ENCODE measurements at places on chromosomes 3 and 15. TPM values are rescaled to one million over a fixed set of nuclear protein-coding genes. Genes with fewer than 3 reads are reported as not detected.
A peak's percentile ranks its signal among the peaks of the same experiment; 100 is the strongest.

NPRL2 gene
- 22.7 TPM for total RNA-seq

FBXO40 gene
- total RNA-seq: not detected

CA12 gene
- total RNA-seq: 1.8 TPM

WDR53 gene
- total RNA-seq: 6.1 TPM

DNA sequence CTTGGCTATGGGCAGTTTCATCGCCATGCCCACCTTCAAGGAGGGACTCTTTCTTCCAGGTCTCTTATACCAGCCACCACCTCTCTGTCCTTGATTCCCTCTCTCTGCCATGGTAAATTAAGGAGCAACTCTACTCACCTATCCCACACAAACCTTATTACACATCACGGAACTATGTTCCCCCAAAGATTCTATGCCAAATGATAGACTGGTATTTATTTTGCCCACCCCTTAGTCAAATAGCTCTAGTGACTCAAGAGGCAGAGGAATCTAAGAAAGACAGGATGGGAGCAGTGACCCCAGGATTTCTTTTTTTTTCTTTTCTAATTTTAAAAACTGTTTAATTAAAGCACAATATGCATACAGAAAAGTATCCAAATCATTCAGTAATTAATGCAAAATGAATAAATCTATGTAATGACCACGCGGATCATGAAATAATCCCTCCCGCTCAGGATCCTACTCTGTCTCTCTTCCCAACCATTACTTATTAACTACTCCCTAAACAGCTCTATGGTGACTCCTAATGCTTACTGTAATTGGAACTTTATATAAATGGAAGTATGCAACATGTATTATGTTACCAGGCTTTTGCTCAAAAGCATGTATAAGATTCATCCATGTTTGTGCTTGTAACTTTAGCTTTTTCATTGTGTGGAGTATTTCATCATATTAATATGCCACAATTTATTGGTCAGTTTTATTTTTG, 410.8 kb upstream of the RASGRP1 start:
- DNase-seq: no peak

- DNase-seq: no peak
Observed at GRCh38 chr3:190853464-190853863, 9.0 kb downstream of the GMNC start.

DNA sequence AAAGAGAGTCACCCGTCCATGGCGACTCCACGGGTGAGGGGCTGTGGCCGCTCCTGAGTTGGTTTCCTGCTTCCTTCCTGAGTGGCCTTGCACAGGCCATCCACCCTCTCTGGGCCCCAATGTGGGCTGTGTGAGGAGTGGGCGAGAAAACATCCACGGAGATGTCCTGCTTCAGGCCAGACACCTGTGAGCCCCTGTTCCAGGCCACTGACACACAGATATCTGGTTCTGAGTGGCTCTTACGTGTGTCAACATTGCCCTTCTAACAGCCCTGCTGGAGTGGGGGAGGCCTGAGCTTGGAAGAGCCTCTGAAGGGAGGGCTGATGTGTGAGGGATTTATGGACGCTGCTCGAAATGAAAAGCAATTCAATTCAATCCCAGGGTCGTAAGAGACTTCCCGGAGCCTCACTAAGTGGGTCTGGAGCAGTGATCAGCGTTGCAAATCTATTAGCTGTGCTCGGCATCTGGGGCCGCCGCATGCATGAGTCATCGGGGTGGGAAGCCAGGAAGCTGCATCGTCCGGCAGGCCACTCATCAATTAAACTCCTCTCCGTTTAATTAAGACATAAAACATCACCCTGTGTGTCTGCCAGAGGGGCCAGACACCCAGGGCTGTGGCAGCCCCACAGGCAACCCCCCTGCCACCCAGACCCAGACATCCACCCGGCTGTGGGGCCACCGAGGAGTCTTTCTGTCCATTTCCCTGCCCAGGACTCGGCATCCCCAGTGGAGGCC, 20.0 kb upstream of the PRR23E start:
- DNase-seq: no peak

GRCh38 chr3:152416808-152417580, 148.3 kb downstream of the MBNL1 start:
- no peak for DNase-seq

DNA sequence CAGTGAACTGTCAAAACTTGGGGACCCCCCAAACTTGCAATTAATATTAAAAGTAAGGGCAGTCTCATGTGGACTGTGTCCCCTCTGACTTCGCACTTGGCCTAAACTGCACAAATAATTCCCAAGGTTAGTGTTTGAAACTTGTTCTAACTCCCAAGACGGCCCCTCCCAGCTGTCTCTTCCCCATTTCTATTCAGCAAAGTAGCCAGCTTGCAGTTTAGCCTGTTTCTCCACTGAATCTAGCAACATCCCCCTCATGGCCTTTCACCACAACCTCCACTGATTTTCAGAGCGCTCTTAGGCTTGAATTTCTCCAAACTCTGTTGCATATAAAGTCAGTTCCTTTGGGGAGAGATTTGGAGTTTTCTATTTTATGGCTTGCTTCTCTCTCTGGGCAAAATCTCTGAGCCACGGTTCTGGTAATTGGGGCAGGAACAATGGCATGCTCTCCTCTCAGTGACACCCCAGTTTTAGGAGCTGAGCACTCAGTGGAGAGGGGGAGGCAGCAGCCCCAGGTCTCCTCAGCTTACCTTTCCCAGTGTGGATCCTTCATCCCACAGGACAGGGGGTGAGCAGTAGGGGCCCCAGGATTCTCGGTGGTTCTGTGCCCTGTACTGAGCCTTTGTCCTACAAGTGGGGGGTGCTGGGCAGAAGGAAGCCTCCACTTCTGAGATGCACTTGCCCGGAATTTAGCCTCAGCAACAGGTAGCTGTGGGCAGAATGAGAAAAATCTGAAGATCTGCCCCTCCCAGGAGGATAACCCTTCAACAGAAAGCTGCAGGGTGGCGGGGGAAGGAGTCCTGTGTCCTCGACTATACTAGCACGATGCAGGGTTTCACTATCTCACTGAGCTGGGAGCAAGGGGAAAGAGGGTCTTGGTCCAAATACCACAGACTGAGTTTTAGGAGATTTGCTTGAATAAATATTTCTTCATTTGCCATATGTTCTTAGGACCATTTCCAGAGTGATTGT, 39.3 kb upstream of the GATA2 start:
- DNase-seq: no peak

DNA sequence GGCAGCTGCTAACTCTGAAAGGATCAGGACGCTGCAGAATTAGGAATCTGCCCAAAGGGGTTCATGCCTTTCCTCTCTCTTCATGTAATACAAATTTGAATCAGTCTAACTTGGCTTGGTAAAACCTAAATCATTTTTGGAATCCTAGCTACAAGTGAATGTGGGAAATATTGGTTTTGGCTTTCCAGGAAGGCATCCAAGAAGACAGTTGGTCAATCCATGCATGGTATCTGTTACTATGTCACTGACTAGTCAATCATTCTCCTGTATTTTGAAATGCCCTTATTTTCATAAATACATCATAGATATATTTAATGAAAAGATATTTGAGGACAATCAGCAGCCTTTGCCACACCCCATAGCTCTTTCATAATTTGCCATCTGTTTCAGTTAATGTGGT, 7.5 kb upstream of the PLS1 start:
- DNase-seq: no peak

DNA sequence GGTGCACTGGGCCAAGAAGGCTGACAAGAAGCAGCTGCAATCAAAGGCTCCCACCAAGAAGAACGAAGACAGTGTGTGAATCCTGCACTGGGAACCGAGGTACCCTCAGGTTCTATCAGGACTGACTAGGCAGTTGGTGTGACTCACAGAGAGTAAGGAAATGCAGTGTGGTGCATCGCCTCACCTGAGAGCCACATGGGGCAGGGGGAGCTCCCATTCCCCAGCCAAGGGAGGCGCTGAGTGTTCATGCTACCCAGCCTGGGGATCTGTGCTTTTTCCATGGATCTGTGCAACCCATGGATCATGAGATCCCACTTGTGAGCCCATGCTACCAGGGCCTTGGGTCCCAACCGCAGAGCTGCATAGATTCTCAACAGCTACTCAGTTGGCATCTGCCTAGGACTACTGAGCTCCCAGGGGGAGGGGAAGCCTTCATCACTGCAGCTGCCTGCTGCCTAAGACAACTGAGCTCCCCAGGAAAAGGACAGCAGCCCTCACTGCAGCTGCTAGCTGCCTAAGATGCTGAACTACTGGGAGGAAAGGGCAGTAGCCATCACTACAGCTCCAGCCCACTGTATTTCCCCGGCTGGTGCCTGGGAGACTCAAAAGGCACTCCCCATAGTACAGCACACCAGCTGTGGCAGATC, 6.9 kb upstream of the PLSCR2 start:
- no peak for DNase-seq

DNA sequence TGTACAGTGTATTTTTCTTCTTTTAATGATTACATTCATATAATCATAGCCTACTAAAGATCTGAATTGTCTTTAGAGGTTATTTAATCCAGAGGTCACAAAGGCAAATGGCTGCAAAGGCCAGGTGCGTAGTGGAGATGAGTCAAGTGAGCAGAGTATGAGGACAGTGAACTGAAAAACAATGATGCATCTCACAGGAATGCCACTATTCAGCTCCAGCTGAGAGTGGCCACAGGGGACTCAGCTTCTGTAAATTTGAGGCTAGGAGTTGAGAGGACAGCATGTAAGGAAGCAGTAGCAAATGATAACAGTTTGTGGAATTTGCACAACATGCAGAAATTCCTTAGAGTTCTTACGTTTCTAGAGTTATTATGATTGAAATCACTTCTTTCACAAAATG, 50.4 kb downstream of the COL6A5 start:
- DNase-seq: no peak

DNA sequence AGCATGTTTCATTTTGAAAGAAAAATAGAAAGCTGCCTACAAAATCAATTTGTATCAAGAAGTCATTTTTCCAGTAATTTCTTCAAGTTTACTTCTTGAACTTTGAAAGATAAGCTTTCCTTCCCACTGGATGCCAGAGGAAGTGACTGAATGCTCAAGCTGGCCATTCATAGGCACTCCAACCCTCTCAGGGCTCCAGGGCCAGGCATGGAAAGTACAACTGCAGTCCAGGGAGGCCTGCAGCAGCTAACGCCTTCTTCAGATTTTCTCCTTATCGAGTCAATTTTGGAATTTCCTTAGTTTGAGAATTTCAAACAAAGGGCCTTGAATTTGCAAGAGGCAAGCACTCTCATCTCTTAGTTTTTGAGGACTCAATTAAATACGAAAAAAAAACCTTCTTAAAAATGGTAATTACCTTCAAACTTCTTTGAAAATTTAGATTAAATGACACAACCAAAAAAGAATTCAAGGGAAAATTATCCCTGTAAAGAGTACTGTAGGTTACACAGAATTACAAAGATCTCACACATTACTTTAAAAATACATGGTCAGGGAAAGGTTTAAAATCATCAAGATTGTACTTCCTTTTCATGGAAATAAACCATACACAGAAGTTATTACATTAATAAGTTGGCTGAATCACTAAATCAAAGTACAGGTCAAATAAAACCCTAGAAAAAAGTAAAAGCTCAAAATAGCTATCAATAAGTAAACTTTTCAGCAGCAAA, 2.5 kb downstream of the UBP1 start:
- no peak for DNase-seq

GRCh38 chr3:16337856-16338540, 73.0 kb downstream of the OXNAD1 start:
- no peak for DNase-seq

DNA sequence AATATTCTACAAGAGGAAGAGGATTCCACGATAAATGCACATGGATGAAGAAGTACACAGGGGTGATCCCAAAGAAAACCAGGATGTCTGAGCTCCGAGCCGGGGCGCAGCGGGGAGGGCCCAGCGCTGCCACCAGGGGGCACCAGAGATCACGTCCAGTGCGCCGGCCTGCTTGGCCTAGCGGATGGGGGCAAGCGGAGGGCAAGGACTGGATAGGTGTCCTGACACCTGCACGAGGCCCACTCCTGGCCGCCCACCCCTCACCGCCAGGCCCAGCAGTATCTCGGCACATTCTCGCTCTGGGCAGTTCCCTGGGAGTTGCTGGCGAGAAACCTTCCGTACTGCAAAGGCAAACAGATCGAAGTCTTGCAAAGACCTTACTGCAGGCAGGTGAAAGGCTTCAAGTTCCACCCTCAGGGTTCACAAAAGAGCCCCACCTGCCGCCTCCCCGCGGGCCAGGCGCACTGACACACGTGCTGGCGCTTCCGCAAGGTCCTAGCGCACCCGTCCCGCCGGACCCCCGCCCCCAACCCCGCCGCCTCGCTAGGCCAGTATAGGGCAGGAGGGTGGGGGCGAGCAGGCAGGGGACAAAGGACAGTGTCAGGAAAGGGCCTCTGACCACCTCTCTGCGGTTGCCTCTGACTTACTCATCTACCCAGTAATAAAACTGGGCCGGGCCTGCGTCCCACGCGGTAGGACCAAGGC, 3.3 kb downstream of the ANKRD63 start:
- peak; percentile 53 for DNase-seq

DNA sequence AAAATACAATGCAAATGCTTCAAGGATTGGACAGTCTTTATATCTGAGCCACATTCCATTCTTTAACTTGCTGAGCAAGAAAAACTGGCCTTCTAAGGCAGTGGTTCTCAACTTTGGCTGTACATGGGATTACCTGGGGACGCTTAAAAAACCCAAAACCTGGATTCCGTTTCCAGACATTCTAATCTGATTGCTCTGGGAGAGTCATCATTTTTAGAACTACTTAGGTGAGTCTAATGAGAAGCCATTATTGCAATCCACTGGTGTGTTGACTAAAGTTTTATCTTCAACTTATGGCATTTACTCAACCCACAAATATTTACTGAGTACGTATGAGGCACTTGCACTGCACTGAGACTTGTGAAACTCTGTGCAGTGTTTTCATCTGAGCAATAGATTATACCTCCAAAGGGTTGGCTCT, 195.7 kb upstream of the ATP11B start:
- DNase-seq: no peak

- peak; percentile 0 for DNase-seq
Observed at GRCh38 chr15:101054991-101055390, 135.8 kb downstream of the LRRK1 start.

- DNase-seq: no peak
Observed at GRCh38 chr3:194139814-194140391, 4.0 kb downstream of the HES1 start.

DNA sequence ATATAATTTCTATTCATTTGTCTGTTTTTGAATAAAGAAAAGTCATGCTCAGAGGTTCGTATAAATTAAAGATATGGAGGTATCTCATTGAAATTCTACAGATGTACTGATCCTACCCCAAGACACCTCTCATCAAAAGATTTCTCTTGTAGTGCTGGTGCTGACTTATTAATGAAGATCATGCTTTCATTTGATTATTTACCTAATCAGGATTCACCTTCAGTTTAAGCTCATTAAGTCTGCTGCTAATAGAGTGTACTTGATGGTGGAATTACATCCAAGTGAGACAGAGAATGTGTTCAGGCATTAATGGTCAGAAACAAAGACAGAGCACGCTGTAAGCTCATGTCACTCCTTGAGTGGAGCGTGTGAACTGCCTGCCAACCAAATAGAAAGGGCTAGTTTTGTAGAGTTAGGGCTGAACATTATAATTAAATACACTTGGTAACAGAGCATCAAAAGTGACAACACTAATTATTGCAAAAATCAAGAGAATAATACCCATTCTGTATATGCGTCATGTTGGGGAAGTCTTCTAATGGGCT, 45.5 kb downstream of the KBTBD12 start:
- no peak for DNase-seq

- no peak for DNase-seq
Observed at GRCh38 chr3:107008213-107008612, 369.0 kb upstream of the CCDC54 start.

- DNase-seq: no peak
Observed at GRCh38 chr3:157540656-157541055, 37.4 kb upstream of the VEPH1 start.

Data from tibial nerve (tissue), 4 donors.